ENCODE measurements at places on chromosomes 7 and 10.

DNA sequence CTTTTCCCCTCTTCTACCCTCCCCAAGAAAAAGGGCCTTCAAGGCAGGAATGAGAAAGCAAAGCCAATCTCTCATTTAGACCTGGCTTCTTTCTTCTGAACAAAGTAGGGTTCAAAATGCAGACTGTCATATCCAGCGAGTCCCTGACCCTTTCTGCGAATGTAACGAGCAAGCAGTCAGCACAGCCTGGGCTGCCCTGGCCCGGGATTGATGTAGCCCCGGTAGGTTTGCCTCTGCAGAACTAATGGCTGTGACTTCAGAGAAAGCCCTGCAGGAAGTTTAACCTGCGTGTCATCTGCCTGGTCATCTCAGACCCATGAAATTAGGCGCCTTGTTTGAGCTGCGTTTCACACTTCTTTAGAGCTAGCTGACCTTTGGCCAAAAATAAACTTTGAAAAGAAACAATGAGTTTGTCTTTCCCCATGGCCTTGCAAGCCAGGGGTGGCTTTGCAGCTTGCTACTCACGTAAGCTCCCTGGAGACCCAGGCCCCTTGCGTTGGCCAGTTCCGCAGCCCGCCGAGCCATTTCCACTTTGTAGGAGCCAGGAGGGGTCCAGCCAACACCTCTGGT, 36.4 kb downstream of the HABP2 start:
- no peak for DNase-seq

DNA sequence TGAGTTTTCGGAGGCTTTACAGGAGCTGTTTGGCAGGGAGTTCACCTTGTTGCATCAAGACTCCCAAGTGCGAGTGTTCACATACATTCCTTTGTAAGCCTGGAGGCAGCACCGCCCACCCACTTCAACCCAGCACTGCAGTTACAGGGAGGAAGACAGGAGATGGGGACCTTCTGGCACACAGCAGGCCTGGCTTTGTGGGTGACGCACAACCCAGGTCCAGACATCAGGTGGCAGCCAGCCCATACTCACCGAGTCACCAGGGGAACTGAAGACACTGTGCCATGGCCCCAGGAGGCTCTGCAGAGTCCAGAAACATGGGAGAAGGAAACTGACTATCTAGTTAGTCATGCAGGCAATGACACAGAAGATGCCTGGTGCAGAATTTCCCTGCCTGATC, 305.9 kb upstream of the RNF32 start:
- DNase-seq: no peak

GRCh38 chr10:116636976-116637375, 16.2 kb downstream of the PNLIPRP2 start:
- DNase-seq: no peak

DNA sequence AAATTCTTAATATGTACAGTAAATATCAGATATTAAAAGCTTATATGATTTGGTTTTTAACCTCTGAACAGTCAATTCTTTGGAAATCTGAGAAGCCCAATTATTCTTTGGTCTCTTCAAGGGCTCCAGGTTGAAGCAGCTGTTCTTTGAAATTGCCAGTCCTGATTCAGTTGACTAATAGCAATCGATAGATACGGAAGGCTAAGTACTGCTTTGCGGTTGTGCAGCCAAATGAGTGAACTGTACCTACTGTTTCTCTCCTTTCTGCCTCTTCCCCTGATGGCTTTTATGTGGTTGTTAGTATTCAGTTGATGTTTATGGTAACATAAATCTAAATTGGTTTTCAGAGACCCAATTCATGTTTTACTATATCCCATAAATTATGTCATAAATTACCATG, 103.1 kb upstream of the RPA3 start:
- DNase-seq: no peak

DNA sequence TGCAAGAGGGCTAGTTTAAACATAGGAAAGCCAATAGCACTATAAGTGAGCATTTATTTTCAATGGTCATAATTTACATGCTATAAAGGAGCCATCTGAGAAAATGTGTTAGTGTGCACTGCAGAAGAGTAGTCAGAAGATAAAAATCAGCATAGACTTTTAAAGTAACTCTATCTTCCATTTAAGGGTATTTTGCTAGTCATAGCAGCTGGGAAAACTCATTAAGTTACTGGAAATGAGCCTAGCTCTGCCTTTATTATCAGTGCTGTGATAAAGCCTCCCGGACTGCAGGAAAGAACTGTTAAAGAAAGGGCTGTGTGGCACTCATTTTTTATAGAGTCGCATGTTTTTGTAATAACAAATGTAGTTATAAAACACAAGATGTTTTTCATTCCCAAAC, 825.8 kb upstream of the POM121L12 start:
- DNase-seq: no peak

GRCh38 chr7:140697447-140698143, 1.1 kb downstream of the NDUFB2 start:
- DNase-seq: no peak

DNA sequence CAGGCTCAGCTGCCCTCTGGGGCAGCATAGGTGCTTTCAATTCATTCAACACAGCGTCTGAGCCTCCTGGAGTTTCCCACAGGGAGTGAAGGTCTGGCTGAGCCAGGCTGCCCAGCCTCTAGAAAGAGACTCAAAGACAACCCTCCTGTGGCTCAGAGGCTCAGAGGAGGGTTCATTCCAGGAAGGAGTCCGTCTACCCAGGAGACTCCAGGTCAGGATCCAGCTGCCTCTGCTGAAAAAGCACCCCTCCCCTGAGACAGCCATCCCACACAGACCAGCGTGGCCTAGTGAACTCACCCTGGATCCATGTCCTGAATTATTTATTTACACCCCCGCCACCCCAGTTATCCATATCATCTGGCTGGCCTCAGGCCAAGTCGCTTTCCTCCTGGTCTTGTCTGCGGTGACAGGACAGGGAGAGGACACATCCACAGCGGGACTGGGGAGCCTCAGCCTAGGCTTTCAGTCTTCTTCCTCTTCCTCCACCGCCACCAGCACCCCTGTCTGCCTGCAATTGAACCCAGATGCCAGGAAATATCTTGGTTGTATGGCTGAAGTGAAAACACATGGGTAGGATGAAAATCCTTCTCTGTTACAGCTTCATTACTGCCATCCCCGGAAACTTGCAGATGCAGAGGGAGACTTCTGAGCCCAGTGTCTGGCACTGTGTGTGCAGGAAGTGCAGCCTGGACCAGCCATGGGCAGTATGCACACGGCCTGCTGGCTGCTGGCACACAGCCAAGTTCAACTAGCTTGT, 44.0 kb upstream of the COL13A1 start:
- no peak for DNase-seq
